Activated CD4-positive, alpha-beta T cell treated with anti-CD3 and anti-CD28 coated beads for 4 hours (primary cell): ENCODE measurements at places on chromosomes 3 and 15.

- no peak for DNase-seq
These were observed 117.8 kb downstream of the TMEM266 start for GRCh38 chr15:76177491-76178040.

DNA sequence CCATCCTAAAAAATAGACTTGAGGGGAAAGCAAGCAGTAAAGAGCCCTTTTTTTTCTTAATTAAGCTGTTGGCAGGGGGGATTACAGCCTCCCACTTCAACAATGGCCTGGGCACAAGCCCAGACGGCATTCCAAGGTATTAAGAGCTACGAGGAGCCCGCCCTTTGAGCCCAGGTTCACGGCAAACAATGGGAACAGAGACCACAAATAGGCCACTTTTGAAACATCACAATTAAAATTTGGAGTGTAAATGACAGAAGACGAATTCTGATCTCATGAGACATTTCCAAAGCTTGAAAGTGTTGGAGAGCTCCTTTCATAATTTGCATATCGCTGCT, 8.9 kb downstream of the CHSY1 start:
- no peak for DNase-seq

DNA sequence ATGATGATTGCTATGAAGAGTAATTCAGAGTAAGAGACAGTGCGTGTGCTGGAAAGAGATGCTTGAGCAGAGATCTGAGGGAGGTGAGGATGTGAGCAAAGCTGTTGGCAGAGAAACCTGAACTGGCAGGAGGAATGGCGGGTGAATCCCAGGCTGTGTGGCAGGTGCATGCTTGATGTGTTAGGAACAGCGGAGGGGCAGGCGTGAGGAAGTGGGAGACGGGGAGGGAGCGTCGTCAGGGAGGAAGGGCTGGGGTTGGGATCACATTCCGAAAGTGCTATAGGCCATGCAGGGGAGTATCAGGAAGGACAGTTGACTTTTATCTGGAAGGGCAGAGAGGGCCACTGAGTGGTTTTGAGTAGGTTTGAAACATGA, 8.6 kb downstream of the GABRA5 start:
- no peak for DNase-seq

DNA sequence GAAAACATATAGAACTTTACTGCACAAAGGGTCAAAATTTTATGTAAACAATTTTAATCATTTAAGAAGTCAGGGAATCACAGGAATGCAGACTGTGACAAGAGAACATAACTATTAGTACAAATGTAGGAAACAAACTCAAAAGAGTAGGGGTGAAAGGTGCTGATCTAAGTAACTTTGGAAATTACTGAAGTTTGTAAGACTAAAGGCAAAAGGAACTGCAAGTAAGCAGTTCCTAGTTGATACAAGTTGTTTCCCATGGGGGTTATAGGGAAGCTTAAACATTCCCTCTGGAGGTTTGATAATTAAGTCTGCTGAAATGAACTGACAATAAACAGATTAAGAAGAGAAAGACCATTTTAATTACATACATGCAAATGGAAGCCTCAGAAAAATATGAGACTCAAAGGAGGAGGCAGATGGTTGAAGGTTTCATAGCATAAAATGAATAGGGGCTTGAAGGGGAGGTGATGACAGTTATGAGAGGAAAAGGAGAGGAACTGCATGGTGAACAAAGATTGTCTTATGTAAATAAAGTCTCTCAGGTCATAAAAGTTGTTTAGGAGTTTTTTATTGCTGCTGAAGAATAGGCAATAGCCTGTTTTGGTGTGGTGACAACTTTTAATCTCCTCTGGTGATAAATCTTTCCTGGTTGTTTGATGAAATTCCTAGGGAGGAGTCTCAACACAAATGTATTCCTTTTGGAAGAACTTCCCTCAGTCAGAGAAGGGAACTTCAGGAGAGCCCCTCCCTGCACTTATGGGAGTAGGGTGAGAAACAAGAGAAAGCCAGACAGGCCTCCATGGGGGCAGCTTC, 17.1 kb downstream of the SETMAR start:
- DNase-seq: no peak
